ENCODE measurements at places on chromosomes 2 and 18.

DNA sequence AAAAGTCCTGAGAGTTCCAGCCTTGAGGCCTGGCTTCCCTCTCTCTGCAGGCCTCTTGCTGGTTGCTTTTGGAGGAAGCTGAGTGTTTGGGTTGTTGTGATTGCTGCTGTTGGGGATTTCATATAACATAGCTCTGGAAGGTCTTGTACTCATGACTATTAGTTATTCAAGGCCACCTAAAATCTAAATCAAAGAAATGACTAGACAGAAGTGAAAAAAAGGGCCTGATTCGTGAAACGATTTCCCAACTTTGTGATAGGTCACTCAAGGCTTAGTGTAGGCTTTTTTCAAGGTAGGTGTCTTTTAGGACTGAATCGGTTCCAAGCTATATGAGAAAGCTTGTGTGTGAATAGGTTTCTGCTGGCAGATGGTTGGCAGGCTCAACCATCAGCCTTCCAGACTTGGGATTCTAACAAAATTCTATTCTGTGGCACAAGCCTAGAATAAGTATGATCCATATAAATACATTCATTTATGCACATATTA, 164.4 kb downstream of the FMNL2 start:
- no peaks in the 10 kb centered on the region for H3K27me3 ChIP-seq
- DNase-seq, result no peak
- no peak overlapping the region for H3K4me3 ChIP-seq
- H3K27ac ChIP-seq, result no peak overlapping the region
- peaks cover 14% of the 10 kb centered on the region for H3K4me1 ChIP-seq

- H3K4me1 ChIP-seq, result no peaks in the 10 kb centered on the region
- no peaks in the 10 kb centered on the region for H3K36me3 ChIP-seq
Measured at GRCh38 chr2:238239543-238239862, 335 bp downstream of the HES6 start.

GRCh38 chr18:41965634-41966255, 10.7 kb downstream of the PIK3C3 start:
- H3K27me3 ChIP-seq, result no peaks in the 10 kb centered on the region
- DNase-seq, result peak; percentile 53
- H3K4me3 ChIP-seq, result no peak overlapping the region
- H3K36me3 ChIP-seq, result peaks cover 37% of the 10 kb centered on the region

DNA sequence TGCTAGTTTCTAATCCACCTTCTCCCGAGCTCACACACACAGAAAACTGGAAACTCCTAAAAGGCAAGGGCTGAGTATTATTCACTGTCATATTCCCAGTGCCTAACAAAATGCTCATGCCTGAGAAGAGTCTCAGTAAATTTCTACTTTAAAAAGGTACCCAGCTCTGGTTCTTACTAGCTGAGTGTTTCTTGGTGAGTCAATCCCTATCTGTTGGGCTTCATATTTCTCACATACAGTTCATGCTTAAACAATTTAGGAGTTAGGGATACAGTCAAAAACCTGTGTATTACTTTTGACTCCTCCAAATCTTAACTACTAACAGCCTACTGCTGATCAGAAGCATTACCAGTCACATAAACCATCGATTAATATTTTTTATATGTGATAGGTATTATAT, 204.9 kb downstream of the EN1 start:
- H3K4me1 ChIP-seq, result no peaks in the 10 kb centered on the region
- DNase-seq, result peak; percentile 20
- no peaks in the 10 kb centered on the region for H3K36me3 ChIP-seq

GRCh38 chr18:4691836-4692235, 236.7 kb upstream of the DLGAP1 start:
- H3K4me3 ChIP-seq, result no peak overlapping the region
- H3K27me3 ChIP-seq, result no peaks in the 10 kb centered on the region
- DNase-seq, result no peak
- no peaks in the 10 kb centered on the region for H3K36me3 ChIP-seq
- H3K27ac ChIP-seq, result no peak overlapping the region

GRCh38 chr2:233469261-233470010, 97.1 kb downstream of the USP40 start:
- no peaks in the 10 kb centered on the region for H3K4me1 ChIP-seq
- H3K27me3 ChIP-seq, result no peaks in the 10 kb centered on the region
- no peak overlapping the region for H3K27ac ChIP-seq
- no peak overlapping the region for H3K4me3 ChIP-seq

- no peaks in the 10 kb centered on the region for H3K27me3 ChIP-seq
- DNase-seq, result no peak
- peaks cover 9% of the 10 kb centered on the region for H3K4me1 ChIP-seq
- no peaks in the 10 kb centered on the region for H3K36me3 ChIP-seq
Measured at GRCh38 chr18:50014606-50015005, 180.3 kb downstream of the MYO5B start.

- H3K27me3 ChIP-seq, result peaks cover 11% of the 10 kb centered on the region
- DNase-seq, result no peak
- no peak overlapping the region for H3K4me3 ChIP-seq
- no peak overlapping the region for H3K27ac ChIP-seq
Measured at GRCh38 chr2:240983996-240984498, 14.4 kb upstream of the SNED1 start.

GRCh38 chr18:475202-476031, 25.1 kb downstream of the COLEC12 start:
- DNase-seq, result peak; percentile 93
- H3K4me3 ChIP-seq, result no peak overlapping the region
- no peaks in the 10 kb centered on the region for H3K27me3 ChIP-seq
- H3K36me3 ChIP-seq, result no peaks in the 10 kb centered on the region
- H3K27ac ChIP-seq, result peak overlapping the region; percentile 68

DNA sequence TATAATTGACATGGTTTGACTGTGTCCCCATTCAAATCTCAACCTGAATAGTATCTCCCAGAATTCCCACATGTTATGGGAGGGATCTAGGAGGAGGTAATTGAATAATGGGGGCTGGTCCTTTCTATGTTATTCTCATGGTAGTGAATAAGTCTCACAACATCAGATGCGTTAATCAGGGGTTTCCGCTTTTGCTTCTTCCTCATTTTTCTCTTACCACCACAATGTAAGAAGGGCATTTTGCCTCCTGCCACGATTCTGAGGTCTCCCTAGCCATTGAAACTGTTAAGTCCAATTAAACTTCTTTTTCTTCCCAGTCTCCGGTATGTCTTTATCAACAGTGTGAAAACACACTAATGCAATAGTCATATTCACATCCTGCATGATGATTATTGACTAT, 1073.3 kb upstream of the CDH2 start:
- no peaks in the 10 kb centered on the region for H3K27me3 ChIP-seq
- no peaks in the 10 kb centered on the region for H3K36me3 ChIP-seq
- DNase-seq, result no peak
- H3K27ac ChIP-seq, result no peak overlapping the region
- H3K4me1 ChIP-seq, result no peaks in the 10 kb centered on the region
- no peak overlapping the region for H3K4me3 ChIP-seq

- no peaks in the 10 kb centered on the region for H3K27me3 ChIP-seq
- H3K4me1 ChIP-seq, result no peaks in the 10 kb centered on the region
- H3K4me3 ChIP-seq, result no peak overlapping the region
Measured at GRCh38 chr2:217045700-217046475, 186.0 kb upstream of the TNP1 start.

GRCh38 chr2:102788885-102789260, 27.0 kb downstream of the TMEM182 start:
- no peak for DNase-seq
- H3K27ac ChIP-seq, result no peak overlapping the region
- H3K27me3 ChIP-seq, result no peaks in the 10 kb centered on the region
- H3K4me3 ChIP-seq, result no peak overlapping the region
- no peaks in the 10 kb centered on the region for H3K36me3 ChIP-seq

GRCh38 chr2:200302940-200303727, 3.4 kb upstream of the SPATS2L start:
- H3K27me3 ChIP-seq, result no peaks in the 10 kb centered on the region
- no peaks in the 10 kb centered on the region for H3K36me3 ChIP-seq
- H3K4me1 ChIP-seq, result peaks cover 31% of the 10 kb centered on the region
- peak overlapping the region; percentile 61 for H3K27ac ChIP-seq

DNA sequence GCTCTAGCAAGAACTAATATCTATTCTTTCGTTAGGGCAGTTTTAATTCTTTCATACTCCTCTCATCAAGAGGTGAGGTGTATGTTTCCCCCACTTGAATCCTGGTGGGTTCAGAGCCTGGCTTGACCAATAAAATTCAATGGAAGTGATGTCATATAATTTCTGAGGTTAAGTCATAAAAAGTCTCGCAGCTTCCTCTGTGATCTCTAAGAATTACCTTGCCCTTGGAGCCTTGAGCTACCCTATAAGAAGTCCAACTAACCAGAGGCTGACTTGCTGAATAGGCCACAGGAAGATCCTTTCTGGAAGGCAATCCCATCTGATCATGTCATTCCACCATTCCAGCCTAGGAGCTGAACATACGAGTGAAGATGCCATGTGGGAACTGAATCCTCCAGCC, 26.1 kb upstream of the INO80D start:
- no peaks in the 10 kb centered on the region for H3K27me3 ChIP-seq
- H3K4me1 ChIP-seq, result no peaks in the 10 kb centered on the region
- H3K36me3 ChIP-seq, result no peaks in the 10 kb centered on the region
- DNase-seq, result no peak
- H3K27ac ChIP-seq, result no peak overlapping the region

GRCh38 chr2:28898048-28898447, 3.6 kb downstream of the WDR43 start:
- H3K27ac ChIP-seq, result no peak overlapping the region
- DNase-seq, result no peak
- no peaks in the 10 kb centered on the region for H3K27me3 ChIP-seq
- H3K36me3 ChIP-seq, result peaks cover 10% of the 10 kb centered on the region
- H3K4me1 ChIP-seq, result peaks cover 17% of the 10 kb centered on the region

- no peak overlapping the region for H3K27ac ChIP-seq
- no peaks in the 10 kb centered on the region for H3K4me1 ChIP-seq
- H3K36me3 ChIP-seq, result no peaks in the 10 kb centered on the region
- no peaks in the 10 kb centered on the region for H3K27me3 ChIP-seq
Measured at GRCh38 chr2:19547321-19547720, 188.9 kb upstream of the OSR1 start.

DNA sequence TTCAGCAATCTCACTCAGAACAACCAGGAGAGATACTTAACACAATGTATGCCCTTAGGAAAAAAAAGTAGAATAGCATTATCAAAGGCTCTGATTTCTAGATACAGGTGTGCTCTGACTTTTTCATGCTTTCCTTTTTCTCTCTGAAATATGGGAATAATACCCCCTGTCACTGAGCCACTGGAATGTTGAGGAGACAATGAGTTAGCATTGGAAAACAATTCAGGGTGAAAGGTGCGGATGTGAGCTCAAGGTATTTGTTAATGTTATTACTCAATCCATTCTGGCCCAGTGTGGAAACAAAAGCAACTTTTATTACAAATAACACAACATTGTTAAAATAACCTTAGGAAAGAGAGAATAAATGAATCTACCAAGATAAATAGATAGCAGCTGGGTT, 228.0 kb downstream of the IKZF2 start:
- no peaks in the 10 kb centered on the region for H3K27me3 ChIP-seq
- no peak overlapping the region for H3K4me3 ChIP-seq
- DNase-seq, result no peak

GRCh38 chr2:232492963-232493700, 5.5 kb upstream of the ECEL1 start:
- DNase-seq, result no peak
- peaks cover 22% of the 10 kb centered on the region for H3K27me3 ChIP-seq
- no peaks in the 10 kb centered on the region for H3K36me3 ChIP-seq
- no peak overlapping the region for H3K27ac ChIP-seq

DNA sequence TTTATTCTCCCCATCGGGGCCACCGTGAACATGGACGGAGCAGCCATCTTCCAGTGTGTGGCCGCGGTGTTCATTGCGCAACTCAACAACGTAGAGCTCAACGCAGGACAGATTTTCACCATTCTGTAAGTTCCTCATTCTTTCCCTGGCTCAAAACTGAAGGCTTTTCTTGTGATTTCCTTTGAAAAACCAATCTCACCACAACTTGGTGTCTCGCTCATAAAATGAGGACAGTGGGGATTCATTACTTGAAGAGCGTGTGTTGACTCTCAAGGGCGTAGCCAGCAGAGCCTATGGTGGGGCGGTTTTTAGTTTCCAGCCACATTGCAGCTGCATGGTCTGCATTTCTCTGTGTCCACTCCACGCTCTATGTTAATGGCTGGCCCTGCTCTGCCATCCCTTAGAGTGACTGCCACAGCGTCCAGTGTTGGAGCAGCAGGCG, 29.0 kb downstream of the SLC1A4 start:
- no peaks in the 10 kb centered on the region for H3K27me3 ChIP-seq
- no peak overlapping the region for H3K4me3 ChIP-seq
- no peak for DNase-seq
- no peak overlapping the region for H3K27ac ChIP-seq

DNA sequence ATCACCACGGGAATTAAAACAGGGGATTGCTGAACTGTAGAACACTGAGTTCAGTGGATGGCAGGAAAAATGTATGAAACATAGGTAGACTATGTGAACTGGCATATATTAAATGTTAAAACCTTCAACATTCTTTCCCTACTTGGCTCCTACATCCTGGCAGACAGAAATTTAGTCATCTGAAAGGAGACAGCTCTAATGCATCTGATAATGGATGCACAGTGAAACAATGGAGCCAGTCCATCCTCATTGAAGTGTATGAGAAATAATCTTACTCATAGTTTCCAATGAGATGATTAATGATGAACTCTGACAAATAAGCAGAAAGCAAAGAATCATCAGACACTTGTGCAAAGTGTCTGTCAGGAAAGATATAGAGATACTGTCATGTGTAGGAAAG, 1629.7 kb upstream of the TMEFF2 start:
- no peaks in the 10 kb centered on the region for H3K27me3 ChIP-seq
- H3K4me3 ChIP-seq, result no peak overlapping the region
- H3K36me3 ChIP-seq, result no peaks in the 10 kb centered on the region
- peak; percentile 88 for DNase-seq
- peaks cover 5% of the 10 kb centered on the region for H3K4me1 ChIP-seq

GRCh38 chr2:9998916-9999654, 44.3 kb upstream of the KLF11 start:
- H3K4me3 ChIP-seq, result no peak overlapping the region
- H3K4me1 ChIP-seq, result no peaks in the 10 kb centered on the region
- no peaks in the 10 kb centered on the region for H3K36me3 ChIP-seq
- no peaks in the 10 kb centered on the region for H3K27me3 ChIP-seq
- DNase-seq, result no peak
- H3K27ac ChIP-seq, result no peak overlapping the region

GRCh38 chr2:205837663-205838062, 155.4 kb downstream of the NRP2 start:
- peak; percentile 37 for DNase-seq
- H3K4me1 ChIP-seq, result no peaks in the 10 kb centered on the region
- no peak overlapping the region for H3K27ac ChIP-seq
- no peaks in the 10 kb centered on the region for H3K36me3 ChIP-seq
- no peak overlapping the region for H3K4me3 ChIP-seq

DNA sequence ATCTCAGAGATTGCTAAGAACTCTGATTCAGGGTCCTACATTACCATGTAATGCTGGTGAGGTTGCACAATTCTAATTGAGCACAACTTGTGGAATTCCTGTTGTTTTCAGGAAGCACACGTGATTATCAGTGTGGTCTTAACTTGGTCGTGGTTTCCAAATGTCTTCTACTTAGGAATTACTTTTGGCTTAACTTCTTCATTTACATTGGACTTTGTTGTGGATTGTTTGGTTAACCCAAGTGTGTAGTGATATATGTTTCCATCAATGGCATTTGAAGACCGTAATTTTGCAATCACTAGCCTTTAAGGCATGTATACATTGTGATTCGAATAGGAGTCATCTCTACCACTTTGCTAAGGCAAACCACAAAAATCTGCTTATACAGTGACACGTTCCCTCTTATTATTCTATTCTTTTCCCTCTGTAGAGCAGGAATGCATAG, 373.3 kb downstream of the IRS1 start:
- DNase-seq, result peak; percentile 93
- H3K27me3 ChIP-seq, result no peaks in the 10 kb centered on the region
- peak overlapping the region; percentile 5 for H3K4me3 ChIP-seq
- peaks cover 52% of the 10 kb centered on the region for H3K4me1 ChIP-seq
